ENCODE measurements at places on chromosomes 2 and 18.

GRCh38 chr2:71943238-71944182 is 204.2 kb downstream of the CYP26B1 start:
- no peak for DNase-seq

DNA sequence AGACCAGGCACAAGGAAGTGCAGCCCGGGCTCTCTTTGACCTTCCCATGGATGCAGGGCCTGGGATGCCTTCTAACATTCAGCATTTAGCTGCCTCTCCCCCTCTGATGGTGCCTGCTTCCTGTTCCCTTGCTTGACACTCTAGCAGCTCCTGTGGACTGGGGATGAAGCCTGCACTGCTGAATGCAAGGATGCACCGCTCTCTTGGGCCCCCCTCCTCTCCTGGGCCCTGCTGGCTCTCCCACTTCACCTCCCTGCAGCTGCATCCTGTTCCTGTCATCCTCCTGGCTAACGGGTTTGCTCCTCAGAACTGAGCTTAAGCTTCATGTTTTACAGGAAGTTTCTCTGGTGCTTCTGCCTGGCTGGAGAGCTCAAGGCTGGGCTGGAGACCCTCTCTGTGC is 254.1 kb downstream of the TSN start:
- no peak for DNase-seq

DNA sequence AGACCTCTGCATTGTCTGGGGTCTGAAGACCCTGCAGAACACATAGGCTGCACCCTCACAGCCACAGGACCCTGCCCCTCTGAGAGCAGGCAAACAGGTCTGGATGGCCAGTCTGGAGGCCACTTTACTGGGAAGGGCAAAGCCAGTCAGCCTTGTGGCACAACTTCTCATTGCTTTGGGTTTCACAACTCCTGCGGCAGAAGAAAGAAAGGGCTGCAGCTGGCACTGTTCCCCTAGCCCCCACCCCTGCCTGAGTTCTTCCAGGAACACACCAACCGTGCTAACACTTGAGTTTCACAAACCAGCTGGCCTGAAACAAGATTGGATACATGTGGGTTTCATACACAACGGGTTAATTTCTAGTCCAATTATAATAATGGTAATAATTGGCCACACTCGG is 276.5 kb upstream of the MGAT5 start:
- no peak for DNase-seq

GRCh38 chr2:205053827-205054410 is 508.6 kb downstream of the PARD3B start:
- DNase-seq = no peak

DNA sequence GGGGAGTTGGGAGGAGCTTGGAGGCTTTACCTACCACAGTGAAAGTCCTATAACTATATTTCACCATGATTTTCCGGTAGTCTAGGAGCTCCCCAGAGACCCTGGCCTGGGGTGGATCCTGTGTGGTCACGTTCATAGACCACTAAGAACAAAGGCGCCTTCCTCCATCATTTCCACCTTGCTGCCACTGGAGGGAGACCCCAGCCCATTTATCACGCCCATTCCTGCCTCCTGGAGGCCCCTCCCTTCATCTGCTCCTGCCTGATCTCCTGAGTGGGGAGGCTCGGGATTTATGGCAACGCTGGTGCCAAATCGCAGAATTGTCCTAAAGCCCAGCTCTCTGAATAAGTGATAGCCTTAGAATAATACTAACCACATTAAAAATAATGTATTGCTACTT is 507.6 kb upstream of the SPHKAP start:
- DNase-seq = peak; percentile 73

GRCh38 chr2:45938649-45939511 is 287.4 kb downstream of the PRKCE start:
- no peak for DNase-seq

GRCh38 chr18:49031511-49032188 is 80.9 kb upstream of the SMAD7 start:
- no peak for DNase-seq

- DNase-seq = no peak
These were observed 20.9 kb upstream of the SCN1A start for GRCh38 chr2:166148500-166149400.

DNA sequence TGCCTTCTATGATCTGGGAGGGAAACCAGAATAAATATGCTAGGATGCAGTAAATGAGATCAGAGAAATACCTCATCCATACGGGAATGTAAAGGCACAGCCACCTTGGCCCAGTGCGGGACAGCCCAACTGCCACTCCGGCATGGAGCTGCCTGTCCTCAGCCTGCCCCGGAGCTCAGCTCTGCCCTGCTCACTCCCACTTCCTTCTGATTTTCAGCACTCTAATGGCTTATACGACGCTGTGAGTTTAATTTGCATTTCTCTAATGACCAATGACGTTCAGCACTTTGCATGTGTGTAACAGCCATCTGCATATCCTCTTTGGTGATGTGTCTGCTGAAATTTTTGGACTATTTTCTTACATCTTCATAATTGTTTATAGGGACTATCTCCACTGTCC is 172.5 kb upstream of the RAB6C start:
- peak; percentile 38 for DNase-seq

DNA sequence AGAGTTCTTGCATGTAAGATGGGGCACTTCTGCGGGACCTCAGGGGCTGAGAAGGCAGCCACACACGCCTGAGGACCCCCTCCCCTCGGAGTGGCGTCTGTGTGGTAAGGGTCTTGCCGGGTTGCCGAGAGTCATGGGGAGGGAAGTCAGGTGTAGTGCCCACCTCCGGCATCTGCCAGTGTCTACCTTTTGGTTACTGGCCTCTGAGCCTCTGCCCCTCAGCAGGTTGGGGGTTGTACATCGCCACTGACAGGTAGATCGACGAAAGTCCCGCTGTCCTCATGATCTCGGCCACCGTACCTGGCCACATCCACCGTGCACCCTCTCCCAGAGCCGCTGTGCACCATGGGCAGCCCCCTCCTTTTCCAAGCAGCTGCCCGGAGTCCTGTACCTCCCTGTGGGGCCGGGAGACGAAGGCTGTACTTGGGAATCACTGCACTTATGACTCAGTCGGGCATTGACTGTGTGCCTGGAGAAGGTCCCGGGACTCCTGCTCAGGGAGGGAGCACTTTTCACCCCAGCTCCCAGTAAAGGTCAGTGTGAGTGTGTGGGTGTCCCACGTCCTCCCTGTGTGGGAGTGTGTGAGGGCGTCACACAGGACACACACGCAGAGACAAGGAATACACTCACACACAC is 332.4 kb upstream of the MYT1L start:
- DNase-seq = no peak

DNA sequence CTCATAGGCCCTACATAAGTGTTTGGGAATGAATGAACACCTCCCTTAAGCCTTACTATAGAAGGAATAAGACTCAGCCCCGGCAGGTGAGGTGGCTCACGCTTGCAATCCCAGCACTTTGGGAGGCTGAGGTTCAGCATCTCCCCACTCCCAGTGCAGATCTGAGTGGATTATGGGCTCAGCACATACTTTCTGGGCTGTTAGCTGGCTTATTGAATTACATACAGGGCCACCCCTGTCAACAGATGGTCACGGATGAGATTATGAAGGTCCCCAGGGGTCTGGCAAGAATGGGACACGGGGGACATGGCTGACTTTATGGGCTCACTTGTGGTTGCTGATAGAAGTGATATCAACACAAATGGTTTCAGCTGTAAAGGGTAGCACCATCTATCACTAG is 322.3 kb downstream of the TSN start:
- no peak for DNase-seq

DNA sequence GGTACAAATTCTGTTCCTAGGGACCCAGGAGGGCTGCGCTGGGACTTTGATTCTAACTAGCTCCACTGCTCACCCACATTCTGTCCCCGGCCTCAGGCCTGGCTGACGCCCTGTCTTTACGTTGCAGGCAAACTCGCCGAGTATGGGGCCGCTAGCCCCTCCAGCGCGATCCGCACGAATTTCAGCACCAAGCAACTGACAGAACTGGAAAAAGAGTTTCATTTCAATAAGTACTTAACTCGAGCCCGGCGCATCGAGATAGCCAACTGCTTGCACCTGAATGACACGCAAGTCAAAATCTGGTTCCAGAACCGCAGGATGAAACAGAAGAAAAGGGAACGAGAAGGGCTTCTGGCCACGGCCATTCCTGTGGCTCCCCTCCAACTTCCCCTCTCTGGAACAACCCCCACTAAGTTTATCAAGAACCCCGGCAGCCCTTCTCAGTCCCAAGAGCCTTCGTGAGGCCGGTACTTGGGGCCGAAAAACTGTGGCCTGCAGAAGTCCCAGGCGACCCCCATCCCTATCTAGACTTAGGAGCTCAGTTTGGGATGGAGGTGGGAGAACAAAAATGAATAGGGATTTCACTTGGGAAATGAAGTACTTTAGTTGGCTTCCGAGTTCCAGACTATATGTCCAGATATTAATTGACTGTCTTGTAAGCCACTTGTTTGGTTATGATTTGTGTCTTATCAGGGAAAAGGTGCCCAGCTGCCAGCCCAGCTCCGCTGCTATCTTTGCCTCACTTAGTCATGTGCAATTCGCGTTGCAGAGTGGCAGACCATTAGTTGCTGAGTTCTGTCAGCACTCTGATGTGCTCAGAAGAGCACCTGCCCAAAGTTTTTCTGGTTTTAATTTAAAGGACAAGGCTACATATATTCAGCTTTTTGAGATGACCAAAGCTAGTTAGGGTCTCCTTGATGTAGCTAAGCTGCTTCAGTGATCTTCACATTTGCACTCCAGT is 1.5 kb downstream of the HOXD1 start:
- peak; percentile 46 for DNase-seq

DNA sequence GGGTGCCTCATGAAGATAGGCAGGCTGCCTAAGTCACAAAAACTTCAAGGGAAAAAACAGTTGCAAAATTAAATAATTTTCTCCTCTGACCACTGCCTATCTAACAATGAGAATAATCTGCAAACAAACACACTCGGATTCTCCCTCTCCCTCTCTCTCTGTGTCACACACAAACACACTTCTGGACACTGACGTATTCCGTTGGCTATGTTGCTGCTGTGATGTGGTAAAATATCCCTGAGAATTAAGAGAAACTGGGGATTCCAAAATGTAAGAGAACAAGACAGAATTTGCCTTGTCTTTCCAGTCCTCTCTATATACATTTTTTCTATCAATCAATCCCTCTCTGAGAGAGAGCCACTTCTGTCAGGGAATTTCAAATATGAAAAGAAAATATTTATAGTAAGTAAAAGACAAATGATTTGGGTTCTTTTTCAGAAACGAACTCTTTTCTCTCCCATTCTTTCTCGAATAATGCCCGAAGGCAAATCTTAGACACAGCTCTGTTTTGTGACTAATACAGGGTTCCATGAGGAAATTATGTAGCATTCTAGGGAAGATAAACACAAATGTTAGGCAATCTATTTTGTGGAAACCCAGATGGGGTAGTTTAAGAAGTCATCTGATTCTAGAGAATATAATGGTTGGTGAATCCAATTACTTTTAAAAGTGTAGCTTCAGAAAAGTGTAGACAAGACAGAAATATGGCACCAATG is 310.3 kb upstream of the CYP26B1 start:
- DNase-seq = no peak

DNA sequence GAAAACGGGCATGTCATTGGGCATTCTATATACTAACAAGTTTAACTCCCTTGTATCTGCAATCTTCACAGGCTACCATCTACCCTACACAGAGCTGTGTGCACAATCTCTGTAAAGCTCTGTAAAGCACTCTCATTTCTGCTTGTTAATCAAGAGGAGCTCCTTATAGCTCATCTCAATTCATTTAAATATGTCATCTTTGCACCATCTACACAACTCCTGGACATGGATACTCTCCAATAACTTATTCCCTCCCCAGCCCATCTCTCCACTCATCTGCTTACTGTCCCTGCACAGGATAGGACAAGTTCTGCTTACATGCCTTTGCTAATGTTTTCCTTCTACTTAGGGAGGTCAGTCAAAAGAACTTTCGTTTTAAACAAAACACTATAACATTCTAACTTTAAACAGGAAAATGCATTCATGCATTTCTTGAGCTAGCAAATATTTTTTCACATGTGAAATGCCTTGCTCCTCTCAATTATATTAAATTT is 61.4 kb downstream of the DPP4 start:
- DNase-seq = no peak

DNA sequence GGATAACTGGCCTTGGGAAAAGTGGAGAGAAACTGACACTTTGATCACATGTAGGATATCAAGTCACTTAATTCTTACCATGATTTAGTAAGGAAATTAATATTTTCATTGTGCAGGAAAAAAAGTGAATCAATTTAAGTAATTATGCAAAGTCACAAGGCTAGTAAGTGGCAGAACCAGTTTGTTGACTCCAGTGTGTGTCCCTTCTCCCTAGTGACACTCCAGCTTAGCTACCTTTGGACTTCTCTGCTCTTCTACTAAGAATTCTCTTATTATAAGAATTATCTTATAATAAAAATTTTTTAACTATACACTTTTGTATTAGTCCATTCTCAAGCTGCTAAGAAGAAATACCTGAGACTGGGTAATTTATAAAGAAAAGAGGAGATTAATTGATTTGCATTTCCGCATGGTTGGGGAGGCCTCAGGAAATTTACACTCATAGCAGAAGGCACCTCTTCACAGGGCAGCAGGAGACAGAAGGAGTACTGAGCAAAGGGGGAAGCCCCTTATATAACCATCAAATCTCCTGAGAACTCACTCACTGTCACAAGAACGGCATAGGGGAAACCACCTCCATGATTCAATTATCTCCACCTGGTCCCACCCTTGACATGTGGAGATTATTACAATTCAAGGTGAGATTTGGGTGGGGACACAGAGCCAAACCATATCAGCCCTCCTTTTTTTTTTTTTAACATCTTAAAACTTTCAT is 13.6 kb downstream of the COL4A4 start:
- DNase-seq = peak; percentile 52

DNA sequence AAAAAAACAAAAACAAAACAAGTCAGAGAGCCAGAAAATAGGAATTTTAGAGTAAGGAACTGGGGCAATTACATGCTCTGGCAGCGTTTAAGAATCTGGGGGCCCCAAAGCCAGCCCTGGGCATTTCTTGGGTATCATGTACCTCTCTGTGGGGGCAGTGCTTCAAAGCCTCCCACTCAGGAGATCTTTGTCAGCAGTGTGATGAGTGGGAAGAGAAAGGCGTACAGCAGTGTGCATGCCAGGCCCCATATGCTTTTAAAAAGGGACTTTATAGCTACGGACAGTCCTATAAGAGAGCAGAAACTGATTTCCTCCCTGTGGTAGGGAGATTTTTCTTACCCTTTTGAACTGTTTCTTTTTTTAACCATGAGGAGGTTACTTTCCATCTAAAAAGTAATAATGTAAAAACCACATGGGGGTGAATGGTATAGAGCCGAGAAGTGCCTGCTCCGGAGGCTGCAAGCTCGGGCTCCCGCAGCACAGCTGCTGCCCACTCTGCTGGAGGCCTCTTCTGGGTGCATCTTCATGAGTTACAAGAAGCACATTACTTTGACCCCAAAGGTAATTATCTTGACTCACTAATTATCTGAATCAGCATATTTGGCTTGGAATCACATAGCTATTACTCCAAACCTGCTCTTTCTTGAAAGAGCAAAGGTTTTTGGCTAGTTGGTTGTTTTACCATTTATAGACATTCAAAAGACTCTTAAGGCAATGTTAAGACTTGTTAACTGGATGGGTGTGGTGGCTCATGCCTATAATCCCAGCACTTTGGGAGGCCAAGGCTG is 46.4 kb downstream of the PROC start:
- DNase-seq = no peak

GRCh38 chr2:27281855-27282559 is at the start of gene TRIM54:
Gene TRIM54, plus strand, starts transcription at chr2:27282429. Its CDS starts 303 bp downstream, at chr2:27282732.
- no peak for DNase-seq

Measured in NCI-H526 (cell line).